ENCODE measurements at places on chromosomes 4 and X.

DNA sequence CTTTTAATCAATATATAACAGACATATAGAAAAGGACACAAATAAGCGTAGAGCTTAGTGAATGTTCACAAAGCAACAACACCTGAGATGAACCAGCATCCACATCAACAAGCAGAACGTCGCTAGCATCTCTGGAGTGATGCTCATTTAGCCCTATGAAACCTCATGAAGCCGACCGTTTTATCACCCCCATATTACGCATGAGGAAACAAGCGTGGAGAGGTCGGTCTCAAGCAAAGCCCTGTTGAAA, 524 bp upstream of the RPS3A start:
- DNase-seq = no peak

- DNase-seq = no peak
Measured at GRCh38 chrX:105120463-105120862, 100.0 kb downstream of the TEX13A start.

- no peak for DNase-seq
Measured at GRCh38 chrX:41184312-41184711, 99.1 kb downstream of the USP9X start.

- DNase-seq = no peak
Measured at GRCh38 chrX:20056704-20057103, 60.0 kb downstream of the MAP7D2 start.

DNA sequence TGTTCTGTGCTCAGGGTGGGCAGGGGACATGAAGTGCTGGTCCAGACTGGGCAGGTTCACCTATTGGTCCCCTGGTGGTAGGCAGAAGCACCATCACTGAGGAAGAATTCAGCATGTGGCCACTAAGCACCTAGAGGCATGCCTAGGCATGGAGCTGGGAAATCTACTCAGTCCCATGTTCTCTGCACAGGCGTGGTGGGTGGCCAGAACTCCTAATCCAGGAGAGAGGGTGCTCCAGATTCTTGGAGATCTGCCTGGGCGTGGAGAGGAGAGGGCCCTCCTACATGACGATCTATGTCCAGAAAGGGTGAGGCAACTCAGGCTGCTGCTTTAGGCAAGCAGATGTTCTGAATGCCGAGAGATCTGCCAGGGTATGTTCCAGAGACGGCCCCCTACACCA, 44.6 kb upstream of the MAGEC2 start:
- no peak for DNase-seq

DNA sequence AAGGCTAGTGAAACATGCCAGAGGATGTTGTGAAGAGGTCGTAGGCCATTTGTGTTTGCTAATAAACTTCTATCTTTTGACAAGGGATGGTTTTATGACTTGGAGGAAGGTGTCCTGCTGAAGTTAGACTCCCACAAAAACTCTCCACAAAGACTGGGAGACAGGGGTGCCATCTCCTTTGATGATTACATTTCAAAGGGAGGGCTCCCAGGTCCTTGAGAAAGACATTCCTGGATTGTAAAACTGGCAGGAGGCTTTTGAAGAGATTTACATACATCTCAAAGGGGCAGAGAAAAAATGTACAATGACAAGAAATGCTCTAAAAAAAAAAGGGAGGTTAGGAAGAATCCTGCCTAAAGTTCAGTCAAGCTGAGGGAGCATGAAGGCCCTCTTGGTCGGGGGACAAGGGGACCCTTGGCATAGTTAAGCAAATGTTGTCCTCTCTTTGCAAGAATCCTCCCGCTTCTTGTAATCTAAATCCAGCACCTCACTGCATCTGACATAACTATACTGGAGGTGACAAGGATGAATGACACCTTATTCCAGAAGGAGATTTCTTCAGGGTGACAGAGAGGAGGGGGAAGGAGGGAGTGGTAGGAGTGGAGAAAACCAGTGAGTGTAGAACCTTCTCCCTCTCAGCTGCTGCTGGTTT, 41.1 kb upstream of the MGST2 start:
- no peak for DNase-seq

DNA sequence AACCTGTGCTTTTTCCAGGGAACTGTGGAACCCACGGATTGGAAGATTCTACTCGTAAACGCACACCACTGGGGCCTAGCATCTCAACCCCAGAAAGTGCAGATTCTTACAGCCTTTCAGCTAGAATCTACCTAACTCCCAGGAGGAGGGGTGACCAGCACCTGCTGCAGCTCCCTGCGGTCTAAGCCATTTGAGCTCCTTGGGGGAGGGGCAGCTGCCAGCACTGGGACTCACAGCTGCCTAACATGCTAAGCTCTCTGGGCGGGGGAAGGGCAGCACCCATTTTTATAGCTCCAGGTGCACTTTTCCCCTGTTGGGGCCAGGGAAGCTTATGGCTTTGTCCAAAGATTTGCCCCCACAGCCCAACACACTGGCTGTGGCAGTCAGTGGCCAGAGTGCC, 595.7 kb upstream of the EPHA5 start:
- DNase-seq = no peak

DNA sequence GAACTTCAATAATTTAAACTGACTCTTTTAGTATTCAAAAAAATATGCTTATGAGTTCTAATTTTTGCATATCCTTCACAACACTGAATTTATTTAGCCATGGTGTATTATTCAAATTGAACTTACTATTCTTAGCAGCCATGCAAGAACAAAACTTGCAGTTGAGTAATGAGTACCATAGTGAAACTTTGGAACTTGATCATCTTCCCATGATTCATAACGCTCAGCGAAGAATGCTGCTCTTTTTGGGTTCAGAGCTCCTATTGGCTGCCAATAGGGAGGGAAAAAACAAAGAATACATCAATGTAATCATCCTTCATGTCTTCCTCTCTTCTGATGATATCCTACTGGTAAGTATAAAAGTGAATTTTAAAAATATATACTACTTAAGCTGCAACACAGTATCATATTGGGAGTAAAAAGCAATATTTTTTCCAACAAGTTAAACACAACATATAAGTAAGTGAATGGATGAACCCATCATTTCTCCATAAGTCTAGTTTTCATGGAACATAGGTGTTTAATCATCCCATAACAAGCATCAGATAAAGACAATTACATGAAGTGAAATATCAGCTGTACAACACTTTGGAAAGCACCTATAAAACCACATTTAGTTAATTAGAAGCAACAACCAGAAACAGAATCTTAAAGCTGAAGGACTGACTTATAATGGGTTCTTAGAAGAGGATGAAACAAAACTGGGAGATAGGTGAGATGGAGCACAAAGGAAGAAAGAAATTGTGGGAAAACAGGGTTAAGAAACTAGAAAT, 145.2 kb upstream of the MAB21L2 start:
- no peak for DNase-seq

- no peak for DNase-seq
Measured at GRCh38 chr4:88928852-88929251, 128.1 kb downstream of the FAM13A start.

DNA sequence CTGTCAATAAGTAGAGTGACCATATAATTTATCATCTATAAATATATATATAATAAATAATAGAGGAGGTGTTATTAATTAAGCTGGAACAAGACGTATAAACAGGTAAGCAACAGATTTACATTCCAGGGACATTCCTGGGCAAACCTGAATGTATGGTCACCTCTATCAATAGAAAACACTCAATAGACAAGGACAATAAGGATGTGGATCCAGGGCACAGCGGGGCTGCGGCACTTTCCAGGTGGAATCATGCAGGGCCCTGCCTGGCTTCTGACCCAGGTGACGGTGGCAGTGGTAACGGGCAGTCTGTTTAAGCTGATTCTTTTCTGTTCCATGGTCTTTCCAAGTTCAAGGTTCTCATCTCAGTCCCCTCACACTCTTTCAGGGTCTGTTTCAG, 22.5 kb downstream of the ENPEP start:
- peak; percentile 7 for DNase-seq

GRCh38 chr4:83582289-83582785, 46.4 kb downstream of the GPAT3 start:
- DNase-seq = peak; percentile 12

DNA sequence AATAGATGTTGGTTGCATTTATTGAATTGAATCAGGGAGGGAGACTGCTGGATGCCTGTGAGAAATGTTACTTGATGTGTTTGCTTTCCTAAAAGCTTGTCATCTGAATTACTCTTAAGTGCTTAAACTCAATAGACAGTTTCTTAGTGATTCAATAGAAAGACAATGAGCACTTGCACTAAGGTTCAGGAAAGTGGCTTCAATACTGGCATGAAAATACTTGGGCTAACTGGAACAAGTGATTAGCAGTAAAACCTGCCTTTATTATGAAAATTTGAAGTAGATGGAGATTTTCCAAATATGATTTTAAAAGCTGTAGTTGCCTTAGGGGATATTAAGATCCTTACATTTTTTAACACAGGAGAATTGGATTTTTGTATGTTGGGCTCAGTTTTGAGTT, 123.3 kb downstream of the RNF150 start:
- no peak for DNase-seq
